ENCODE measurements at places on chromosomes 2 and 18. TPM values are rescaled to one million over a fixed set of nuclear protein-coding genes. Genes with fewer than 3 reads are reported as not detected.

- no peak overlapping the region for H3K27ac ChIP-seq
- H3K4me3 ChIP-seq: no peak overlapping the region
- H3K36me3 ChIP-seq: no peaks in the 10 kb centered on the region
- no peak for DNase-seq
- no peaks in the 10 kb centered on the region for H3K27me3 ChIP-seq
- no peaks in the 10 kb centered on the region for H3K4me1 ChIP-seq
These were observed 188.1 kb upstream of the SPRED2 start for GRCh38 chr2:65620524-65620923.

DNA sequence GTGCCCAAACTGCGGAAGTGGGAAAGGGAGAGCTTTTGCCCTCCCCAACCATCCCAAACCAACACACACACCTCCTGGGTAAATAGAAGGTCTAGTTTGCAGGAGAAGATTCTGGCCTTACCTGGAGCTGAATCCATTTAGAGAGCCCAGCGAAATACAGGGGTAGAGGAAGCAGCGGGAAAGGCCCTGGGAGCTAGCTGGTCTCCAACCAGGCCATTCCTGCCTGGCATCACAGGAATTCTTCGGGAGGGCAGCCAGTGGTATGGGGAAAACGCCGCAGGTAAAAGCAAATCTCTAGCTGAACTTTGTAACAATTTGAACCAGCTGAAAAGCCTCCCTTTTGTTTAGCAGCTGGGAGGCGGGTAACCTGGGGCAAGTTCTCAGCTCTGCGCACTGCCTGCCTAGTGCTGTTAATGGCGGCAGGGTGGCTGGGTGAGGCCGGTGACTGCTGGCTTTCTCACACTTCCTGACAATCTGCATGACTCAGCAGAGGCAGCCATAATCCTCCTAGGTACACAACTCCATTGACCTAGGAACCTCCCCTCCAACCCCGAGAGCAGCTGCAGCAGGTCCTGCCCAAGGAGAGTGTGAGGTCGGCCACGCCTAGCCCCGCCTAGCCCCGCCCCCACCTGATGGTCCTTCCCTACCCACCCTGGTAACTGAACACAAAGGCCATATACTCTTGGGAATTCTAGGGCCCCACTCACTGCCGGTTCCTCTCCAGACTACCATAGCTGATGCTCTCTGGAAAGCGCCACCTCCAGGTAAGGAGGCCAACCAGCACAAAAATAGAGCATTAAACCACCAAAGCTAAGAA is 483.8 kb upstream of the REG3G start:
- no peak for DNase-seq
- no peaks in the 10 kb centered on the region for H3K36me3 ChIP-seq
- H3K4me1 ChIP-seq: no peaks in the 10 kb centered on the region

Gene TRABD2A
- total RNA-seq: 2.2 TPM

- DNase-seq: no peak
- peaks cover 3% of the 10 kb centered on the region for H3K4me1 ChIP-seq
- no peaks in the 10 kb centered on the region for H3K27me3 ChIP-seq
- H3K27ac ChIP-seq: no peak overlapping the region
- no peak overlapping the region for H3K4me3 ChIP-seq
These were observed 280.5 kb downstream of the TCF4 start for GRCh38 chr18:55307505-55307904.

GRCh38 chr2:19038071-19039015 is 320.1 kb downstream of the OSR1 start:
- H3K36me3 ChIP-seq: no peaks in the 10 kb centered on the region
- H3K27me3 ChIP-seq: no peaks in the 10 kb centered on the region
- no peak for DNase-seq
- no peak overlapping the region for H3K4me3 ChIP-seq
- no peaks in the 10 kb centered on the region for H3K4me1 ChIP-seq

Gene PARD3B
- total RNA-seq: 36.7 TPM

Gene PROM2
- total RNA-seq: 1.4 TPM

Gene KHK
- total RNA-seq: 3.4 TPM

Gene SMAD2
- 137 TPM for total RNA-seq

DNA sequence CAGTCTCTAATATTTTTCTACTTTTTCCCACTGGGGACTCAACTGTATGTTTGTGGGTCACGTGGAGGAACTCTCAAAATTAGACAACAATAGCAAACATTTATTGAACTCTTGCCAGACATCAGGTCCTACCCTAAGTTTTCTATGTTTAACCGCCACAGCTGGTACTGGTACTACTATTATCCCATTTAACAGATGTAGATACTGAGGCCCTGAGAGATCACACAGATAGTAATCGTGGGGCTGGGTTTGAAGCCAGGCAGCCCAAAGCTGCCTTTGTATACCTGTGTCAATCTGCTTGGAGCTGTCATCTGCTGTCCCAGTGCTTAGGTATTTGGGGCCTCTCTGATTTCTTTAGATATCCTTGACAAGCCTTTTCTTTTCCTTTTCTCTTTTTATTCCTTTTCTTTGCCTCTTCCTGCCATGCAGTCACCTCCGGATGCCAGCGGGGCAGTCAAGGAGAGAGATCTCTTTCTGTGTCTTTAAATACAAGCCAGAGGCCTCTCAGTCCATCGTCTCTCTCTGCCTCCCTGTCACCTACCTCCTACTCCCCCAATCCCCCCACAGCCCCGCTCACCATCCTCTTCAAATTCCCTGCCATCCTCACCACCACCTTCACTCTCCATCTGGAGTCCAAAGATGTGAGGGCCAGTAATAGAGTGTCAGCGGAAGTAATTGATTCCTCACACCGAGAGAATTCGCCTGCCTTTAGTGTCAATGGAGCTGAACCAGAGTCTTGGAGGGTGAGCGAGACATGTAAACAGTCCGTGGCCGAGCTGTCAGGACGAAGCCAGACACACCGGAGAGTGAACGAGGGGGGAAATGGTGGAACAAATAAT is 23.4 kb downstream of the NRP2 start:
- no peak overlapping the region for H3K4me3 ChIP-seq
- no peak overlapping the region for H3K27ac ChIP-seq
- no peak for DNase-seq
- H3K27me3 ChIP-seq: no peaks in the 10 kb centered on the region

GRCh38 chr2:47223980-47224379 is 68.9 kb upstream of the STPG4 start:
- H3K36me3 ChIP-seq: no peaks in the 10 kb centered on the region
- H3K27me3 ChIP-seq: no peaks in the 10 kb centered on the region
- H3K4me1 ChIP-seq: no peaks in the 10 kb centered on the region
- DNase-seq: no peak
- no peak overlapping the region for H3K27ac ChIP-seq

Gene PTPN4
- total RNA-seq: 20.4 TPM

Gene GALNT14
- total RNA-seq: 1.7 TPM

Gene RESP18
- not detected for total RNA-seq

DNA sequence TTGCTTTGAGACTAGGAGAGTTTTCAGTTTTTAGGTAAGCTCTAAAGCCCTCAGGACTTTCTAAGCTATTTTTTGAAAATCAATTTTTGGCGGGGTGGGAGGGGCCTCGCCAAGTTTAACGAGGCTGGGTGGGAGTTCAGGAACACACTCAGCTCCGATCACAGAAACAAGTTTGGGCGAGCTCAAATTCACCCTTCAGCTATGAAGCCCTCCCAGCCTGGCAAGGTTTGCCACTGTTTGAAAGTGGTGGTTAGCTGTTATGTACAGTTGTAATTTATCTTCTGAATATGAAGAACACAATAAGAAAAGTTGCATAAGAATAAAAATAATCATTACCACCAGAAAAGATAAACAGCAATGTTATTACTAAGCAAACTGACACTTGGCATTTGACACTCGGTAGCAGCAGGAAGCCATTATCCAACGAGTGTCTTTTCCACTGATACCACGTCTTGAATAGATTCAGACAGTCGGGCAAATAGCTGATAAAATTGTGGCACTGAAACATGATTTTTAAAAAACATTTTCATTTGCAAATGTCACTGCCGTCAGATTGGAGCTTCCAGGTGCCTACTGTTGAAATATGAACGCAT is 59.8 kb downstream of the KCTD1 start:
- H3K4me3 ChIP-seq: no peak overlapping the region
- H3K4me1 ChIP-seq: no peaks in the 10 kb centered on the region
- H3K27ac ChIP-seq: no peak overlapping the region
- H3K36me3 ChIP-seq: no peaks in the 10 kb centered on the region

Gene PAX8
- total RNA-seq: 0.87 TPM

Gene GKN2
- total RNA-seq: not detected

Gene STAT4
- 3.8 TPM for total RNA-seq

DNA sequence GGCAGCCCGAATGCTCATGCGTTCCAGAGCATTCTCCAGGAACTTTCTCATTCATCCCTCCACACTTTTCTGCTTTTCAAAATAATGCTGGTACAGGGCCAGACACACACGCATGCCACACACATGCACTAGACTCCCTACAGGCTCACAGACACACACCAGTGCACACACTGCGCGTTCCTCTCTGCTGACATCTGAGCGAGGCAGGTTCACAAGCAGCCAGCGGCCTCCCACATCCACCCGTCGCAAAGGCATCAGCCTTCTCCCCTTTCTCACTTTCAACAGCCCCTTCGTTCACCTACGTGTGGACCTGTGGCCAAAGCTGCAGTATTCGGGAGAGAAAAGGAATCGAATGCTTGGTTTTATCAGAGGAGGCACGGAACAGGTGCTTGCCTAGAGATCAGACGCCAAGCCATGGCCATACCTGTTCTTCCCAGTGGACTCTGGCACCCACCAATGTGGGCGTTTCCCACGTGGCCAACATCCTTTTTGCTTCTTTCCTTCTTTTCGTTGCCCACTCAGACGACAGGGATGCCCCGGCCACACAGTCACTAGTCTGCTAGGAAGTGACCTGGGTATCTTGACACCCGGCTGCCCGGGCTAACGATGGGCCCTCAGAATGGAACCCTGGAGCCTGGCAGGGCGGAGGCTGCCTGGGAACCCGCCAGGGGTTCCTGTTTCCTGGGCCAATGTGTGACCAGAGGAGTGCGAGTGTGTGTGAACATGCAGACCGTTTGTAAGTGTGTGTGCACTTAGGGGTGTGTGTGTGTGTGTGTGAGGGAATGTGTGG is 85.8 kb upstream of the ID2 start:
- H3K27me3 ChIP-seq: no peaks in the 10 kb centered on the region
- H3K36me3 ChIP-seq: no peaks in the 10 kb centered on the region
- no peaks in the 10 kb centered on the region for H3K4me1 ChIP-seq
- no peak overlapping the region for H3K4me3 ChIP-seq

Gene CSRNP3
- 5.4 TPM for total RNA-seq

Gene CAPN13
- total RNA-seq: not detected

DNA sequence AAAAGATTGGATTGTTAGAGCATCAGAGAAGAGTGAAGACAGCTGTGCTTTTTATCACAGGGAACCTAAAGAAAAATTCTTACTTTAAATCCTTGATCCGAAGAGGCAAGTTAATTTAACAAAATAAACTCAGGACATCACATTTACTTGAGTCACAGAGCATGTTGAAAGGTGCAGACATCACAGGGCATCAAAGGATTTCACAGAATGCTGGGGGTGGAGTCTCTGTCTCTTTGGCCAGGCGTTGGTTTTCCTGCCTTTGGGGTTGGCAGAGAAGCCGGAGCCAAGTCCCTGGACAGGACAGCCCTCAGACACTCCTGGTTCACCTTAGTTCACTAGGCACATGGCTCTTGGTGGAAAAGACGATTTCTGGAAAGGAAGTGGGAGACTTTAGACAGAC is 56.3 kb downstream of the SH3RF3 start:
- no peak overlapping the region for H3K4me3 ChIP-seq
- no peaks in the 10 kb centered on the region for H3K36me3 ChIP-seq
- no peaks in the 10 kb centered on the region for H3K27me3 ChIP-seq

GRCh38 chr2:70258532-70258875 is 567 bp downstream of the PCYOX1 start:
- peak; percentile 84 for DNase-seq
- H3K27me3 ChIP-seq: no peaks in the 10 kb centered on the region
- H3K4me3 ChIP-seq: peak overlapping the region; percentile 52
- peak overlapping the region; percentile 34 for H3K27ac ChIP-seq

DNA sequence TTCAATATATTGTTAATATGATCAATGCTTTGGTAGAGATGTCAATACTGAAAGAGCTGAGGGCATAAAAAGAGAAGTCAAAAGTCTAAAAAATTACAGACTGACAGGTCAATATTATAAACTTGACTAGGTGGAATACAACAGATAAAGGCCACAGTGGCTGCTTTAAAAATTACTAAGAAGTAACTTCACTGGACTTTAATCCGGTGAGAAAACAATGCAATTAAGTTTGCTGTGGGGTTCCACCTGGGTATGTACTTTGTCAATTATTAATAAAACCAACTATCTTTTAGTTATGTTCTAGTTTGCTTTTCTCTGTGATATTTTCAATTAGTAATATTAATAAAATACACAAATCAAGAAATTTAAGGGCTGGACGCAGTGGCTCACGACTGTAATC is 44.7 kb downstream of the RAPH1 start:
- no peaks in the 10 kb centered on the region for H3K27me3 ChIP-seq
- no peak overlapping the region for H3K27ac ChIP-seq
- H3K36me3 ChIP-seq: peaks cover 1% of the 10 kb centered on the region
- DNase-seq: no peak
- H3K4me3 ChIP-seq: no peak overlapping the region

Gene SCG2
- total RNA-seq: 6.0 TPM

- DNase-seq: peak; percentile 57
- H3K36me3 ChIP-seq: no peaks in the 10 kb centered on the region
- no peaks in the 10 kb centered on the region for H3K27me3 ChIP-seq
These were observed 22.8 kb downstream of the CRACDL start for GRCh38 chr2:98912957-98913915.

GRCh38 chr2:113240915-113241911 is 37.5 kb downstream of the PAX8 start:
- no peaks in the 10 kb centered on the region for H3K36me3 ChIP-seq
- peaks cover 4% of the 10 kb centered on the region for H3K4me1 ChIP-seq
- H3K27ac ChIP-seq: peak overlapping the region; percentile 25

Gene FECH
- total RNA-seq: 21.9 TPM

DNA sequence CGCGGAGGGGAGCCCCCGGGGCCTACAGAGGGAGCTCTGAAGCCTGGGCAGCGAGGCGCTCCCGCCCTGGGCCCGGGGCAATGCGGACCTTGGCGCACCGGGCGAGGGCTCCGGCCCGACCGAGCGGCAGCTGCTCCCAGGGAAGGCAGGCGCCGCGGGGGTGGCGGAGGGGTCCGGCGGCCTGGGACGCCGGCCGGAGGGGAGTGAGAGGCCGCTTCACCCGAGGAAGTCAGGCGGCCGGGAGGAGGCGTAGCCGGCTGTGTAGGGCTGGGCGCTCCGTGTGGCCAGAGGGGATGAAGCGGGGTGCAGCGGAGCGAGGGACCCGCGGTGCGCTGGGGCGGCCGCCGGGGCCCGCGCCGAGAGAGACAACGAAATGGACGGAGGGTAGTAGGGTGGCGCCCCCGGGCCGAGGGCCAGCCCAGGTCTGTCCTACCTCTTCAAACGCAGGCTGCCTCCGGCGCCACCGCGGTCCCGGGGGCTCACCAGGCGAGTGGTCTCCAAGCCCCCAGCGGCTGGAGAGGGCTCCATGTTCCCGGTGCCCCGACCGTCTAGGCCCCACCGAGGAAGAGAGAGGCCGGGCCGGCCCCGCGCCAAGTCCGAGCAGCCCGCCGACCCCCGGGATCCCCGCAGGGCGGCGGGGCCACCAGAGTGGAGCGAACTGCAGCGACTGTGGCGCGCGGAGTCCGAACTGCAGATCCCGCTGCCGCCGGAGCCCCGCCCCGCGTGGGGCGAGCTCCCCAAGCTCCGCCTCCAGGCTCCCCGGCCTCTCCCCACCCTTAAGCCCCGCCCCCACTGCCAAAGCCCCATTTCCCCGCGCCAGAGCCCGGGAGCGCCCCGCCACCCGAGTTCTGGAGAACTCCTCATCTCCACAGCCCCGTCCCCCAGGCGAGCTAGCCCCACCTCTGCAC is at the start of gene SLC30A3:
Gene SLC30A3 (minus strand): TSS at position 669 of the 908 bp plus-strand sequence. CDS start 141 bp downstream, at position 528.
- DNase-seq: peak; percentile 81
- H3K27me3 ChIP-seq: no peaks in the 10 kb centered on the region
- peak within 1 kb of the TSS; percentile 65 for H3K4me3 ChIP-seq
- H3K4me1 ChIP-seq: no peaks in the 10 kb centered on the region
